ENCODE measurements at places on chromosomes 13 and 19.

- DNase-seq: no peak
Measured at GRCh38 chr13:67023130-67023876, 206.8 kb downstream of the PCDH9 start.

DNA sequence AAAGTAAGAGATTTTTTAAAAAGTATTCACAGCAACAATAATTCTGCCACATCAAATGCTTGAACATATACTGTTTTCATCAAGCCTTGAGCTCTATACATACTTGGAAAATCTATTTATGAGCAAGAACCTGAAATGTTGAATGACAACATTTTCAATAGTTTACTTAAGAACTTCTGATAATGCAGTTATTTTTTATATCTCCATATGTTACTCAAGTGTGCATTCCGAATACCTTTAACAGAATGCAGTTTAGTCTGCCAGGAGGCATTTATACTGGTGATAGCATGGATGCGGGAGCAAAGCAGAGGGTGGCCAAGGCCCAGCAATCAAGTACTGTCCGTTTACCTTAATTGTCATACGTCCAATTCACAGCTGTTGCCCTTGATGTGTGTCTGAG is 589.5 kb downstream of the KCTD12 start:
- no peak for DNase-seq

DNA sequence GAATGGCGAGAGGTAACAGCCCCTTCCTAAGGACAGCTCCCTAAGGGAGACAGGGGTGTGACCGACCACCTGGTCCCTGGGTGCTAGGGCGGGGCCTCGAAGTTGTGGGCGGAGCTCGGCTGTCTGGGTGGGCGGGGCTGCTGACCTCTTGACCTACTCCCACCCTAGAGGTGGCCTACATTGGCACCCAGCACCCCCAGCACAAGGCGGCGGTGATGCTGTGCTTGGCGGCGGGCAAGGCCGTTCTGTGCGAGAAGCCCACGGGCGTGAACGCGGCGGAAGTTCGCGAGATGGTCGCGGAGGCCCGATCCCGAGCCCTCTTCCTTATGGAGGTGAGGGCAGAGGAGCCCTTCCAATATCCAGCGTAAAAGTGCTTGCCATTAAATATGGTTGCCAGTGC is 2.4 kb downstream of the DHDH start:
- no peak for DNase-seq

DNA sequence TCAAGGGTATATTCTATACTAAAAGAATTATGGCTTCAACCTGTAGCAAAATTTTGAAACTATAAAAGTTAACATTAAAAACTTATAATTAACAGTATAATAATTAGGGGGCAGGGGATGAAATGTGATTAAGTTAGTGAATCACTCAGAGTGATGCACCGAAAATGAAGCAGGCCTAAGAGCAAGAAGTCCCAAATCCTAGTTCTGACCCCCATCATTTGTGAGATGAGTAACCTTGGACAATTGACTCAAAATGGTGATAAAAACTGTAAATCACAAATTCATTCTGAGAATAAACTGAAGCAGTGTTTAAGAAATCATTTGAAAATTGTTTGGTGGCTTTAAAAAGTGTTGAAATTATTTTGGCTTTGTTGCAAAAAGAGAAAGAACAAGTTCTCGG is 56.8 kb downstream of the KLF12 start:
- no peak for DNase-seq

- DNase-seq: no peak
Measured at GRCh38 chr13:51733374-51734298, 70.3 kb downstream of the DHRS12 start.

DNA sequence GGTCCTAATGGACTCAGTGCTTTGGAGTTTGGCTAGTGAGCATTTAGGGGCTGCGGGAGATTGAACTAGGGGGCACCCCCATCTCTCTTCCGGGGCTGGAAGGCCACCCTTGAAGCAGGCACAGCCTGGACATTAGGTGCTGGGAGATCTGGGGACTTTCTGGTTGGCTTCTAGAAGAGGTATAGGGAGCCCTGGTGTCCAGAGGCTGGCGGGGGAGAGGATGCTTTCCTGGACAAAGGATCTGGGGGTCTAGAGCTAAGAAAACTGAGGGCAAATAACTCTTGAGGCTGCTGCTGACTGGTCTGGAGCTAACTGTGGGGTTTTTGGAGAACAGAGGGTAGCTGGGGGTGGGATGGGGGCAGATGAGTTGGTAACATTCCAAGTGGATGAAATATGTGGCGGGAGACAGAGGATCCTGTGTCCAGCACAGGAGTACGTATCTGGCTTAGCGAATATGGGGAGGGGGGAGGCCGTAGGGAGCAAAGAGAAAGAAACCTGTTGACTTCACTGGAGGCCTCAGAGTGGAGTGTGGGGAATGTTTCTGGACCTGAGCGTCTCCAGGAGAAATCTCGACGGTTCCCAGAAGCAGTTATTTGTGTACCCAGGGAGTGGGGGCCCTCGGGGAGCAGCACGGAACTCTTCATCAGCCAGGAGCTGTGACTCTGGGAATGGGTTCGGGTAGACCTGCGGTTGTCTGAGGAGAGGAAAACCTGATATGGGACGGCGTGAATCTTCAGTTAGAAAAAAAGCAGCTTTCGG is 1.4 kb downstream of the HNRNPUL1 start:
- peak; percentile 5 for DNase-seq

DNA sequence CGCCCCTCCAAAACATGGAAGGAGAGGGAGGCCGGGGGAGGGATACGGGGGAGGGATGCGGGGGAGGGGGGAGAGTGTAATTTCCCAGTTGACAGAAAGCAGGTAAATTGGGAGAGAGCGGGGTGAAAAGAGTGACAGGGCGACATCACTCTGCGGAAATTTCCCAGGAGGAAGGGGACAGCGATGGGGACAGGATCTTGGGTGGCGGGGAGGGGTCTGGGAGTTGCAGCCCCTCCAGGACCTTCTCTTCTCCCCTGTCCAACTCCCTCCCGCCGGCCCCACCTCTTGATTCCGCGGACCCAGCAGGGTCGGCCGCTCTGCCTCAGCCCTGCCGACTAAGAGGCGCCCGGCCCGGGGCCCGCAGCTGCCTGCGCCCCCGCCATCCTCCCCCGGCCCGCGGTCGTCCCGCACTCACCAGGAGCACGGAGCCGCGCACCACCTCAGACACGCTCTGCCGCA is 108.0 kb upstream of the DOCK9 start:
- DNase-seq: peak; percentile 6

GRCh38 chr13:112683581-112683980 is 6.3 kb upstream of the ATP11A start:
- no peak for DNase-seq

DNA sequence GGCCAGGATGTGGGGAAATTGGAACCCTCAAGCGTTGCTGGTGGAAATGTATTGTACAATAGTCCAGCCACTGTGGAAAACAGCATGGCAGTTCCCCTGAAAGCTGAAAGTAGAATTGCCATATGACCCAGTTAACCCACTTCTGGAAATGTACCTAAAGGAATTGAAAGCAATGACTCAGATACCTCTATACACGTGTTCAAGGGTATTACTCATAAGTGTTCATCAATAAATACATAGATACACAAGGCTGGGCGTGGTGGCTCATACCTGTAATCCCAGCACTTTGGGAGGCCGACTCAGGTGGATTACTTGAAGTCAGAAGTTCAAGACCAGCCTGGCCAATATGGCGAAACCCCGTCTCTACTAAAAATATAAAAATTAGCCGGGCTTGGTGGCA is 71.9 kb upstream of the IRS2 start:
- no peak for DNase-seq

Data from CD4-positive, alpha-beta T cell treated with Interleukin-1 beta for 1 hour (primary cell).